ENCODE measurements at places on chromosomes 6 and 20.

GRCh38 chr20:48781634-48782033, 46.2 kb downstream of the PREX1 start:
- DNase-seq, result no peak

DNA sequence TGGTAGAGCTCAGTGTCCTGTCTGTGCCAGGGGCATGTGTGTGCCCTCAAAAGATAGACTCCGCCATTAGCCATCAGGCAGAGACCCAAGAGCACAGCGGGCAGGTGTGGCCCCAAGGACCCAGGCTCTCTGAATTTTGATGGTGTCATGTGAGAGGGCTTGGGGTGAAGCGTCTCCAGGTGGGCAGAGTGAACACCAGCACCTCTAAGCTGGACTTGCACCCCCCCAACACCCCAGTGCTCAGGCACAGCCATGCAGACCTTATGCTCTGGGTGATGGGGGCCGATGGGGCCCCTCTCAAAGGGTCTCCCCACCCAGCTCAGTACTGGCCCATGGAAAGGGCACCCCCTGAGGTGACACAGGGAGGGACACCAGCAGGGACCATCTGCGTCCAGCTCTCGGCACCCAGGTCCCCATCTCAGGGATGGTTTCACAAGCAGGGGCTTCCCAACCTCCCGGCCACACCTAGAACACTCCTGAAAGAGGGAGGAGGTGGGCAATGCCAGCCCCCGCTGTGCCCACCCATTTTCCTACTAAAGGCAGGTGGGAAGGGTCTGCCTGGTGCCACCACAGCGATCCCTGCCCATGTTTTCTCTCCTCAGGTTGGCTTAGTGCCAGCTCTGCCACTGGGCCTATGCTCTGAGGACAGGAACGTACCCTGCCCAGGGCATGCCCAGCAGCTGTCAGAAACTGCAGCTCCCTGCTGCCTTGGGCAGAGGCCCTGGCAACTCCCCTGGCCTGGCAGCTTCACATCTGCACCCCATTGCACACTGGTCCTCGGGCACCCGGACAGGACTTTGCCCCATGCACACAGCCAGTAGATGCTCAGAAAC, 3.5 kb downstream of the CST7 start:
- no peak for DNase-seq

DNA sequence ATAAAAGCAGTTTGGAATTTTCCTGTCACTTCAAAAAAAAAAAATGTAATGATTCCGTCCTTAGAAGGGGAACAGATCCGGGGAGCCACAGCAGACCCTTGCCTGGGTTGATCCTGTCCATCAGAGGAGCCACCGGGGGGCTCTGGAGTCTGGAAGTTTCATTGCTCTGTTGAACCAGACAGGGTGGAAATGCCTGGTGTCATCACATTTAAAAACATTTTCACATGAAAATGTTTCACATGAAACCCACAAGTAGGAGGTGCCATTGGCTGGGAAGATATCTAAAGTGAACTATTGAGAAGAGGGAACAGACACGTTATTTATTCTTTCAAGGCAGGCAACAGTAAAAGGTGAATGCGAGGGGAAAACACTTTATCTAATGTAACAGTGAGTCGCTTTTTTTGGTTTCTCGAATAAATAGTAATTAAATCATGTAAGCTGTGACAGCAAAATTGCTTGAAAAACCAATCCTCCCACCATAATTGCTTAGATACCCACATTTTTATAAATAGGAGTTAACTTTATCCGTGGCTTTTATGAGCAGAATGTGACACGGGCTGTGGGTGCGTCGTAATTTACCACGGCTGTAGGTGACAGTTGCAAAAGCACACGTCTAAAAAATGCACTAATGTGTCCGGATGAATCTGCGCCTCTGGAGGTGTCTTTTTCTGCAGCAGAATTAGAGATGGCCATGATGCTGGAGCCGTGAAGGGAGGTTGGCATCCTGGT, 323.4 kb downstream of the TAF4 start:
- DNase-seq, result no peak

GRCh38 chr6:167973148-167973885, 24.2 kb upstream of the KIF25 start:
- DNase-seq, result no peak

- no peak for DNase-seq
Observed at GRCh38 chr6:157538168-157538567, 157.2 kb downstream of the ZDHHC14 start.

- no peak for DNase-seq
Observed at GRCh38 chr6:47714802-47715201, 16.4 kb downstream of the ADGRF4 start.

DNA sequence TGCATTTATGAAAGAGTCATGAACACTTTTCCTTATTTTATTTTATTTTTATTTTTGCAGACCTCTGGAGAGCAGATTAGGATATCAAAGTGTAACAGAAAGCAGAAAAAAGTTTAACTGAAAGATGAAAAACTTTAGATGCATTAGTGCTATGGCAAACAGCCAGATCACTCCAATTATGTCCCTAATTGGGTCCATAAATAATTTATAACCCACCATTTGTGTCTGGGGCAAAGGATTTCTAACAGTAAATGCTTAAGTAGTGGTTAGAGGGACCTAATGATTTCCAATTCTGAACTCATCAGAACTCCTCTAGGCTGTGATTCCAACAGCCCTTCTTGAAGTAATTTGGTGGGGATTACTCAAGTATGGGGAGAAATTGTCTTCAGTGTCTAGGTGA, 93.7 kb upstream of the PROKR2 start:
- no peak for DNase-seq

DNA sequence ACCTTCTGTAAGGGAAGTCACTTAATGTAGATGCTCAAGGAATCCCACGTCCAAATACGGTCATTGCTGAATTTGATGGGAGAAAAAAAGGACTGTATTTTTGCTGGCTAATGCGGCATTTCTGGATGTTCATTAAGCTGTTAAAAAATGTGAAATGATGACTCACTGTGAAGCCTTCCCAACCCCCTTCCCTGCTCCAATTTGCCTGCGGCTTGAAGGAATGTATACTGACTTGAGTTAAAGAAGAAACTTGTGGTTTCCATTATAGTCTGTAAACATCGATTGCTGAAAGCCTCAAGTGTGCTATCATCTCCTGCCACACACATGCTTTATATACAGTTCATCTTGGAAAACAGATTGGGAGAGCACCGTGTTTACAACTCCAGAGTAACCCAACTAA, 249.1 kb upstream of the JAG1 start:
- no peak for DNase-seq

DNA sequence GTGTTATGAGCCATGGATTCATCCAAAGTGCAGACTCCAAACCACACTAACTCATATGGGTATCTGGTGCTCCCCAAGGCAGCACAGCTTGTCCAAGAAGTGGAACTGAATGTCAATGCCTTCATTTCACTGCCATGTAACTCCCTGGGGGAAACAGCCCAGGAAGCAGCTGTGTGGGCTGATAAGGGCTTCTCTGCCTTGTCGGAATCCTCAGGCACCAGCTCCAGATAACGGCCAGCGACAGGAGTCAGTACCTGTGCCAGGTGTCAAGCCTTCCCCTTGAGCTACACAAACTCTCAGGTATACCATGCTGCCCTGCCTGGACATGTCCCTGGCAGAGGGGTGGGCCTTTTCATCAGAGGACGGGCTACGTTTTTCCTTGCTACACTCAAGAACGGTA, 751.9 kb upstream of the CHD6 start:
- no peak for DNase-seq

All from T-helper 1 cell (primary cell).